ENCODE measurements at places on chromosomes 2 and 18. TPM values are rescaled to one million over a fixed set of nuclear protein-coding genes. Genes with fewer than 3 reads are reported as not detected.

GAD1 gene
- total RNA-seq: not detected

POTEJ gene
- not detected for total RNA-seq

HSBP1L1 gene
- 48.4 TPM for total RNA-seq

FBXO48 gene
- total RNA-seq: 2.6 TPM

IKZF2 gene
- total RNA-seq: 12.7 TPM

CDCA7 gene
- total RNA-seq: 17.1 TPM

UGT1A10 gene
- 54.2 TPM for total RNA-seq

FAM237A gene
- not detected for total RNA-seq

GREB1L gene
- total RNA-seq: 1.5 TPM

REG1B gene
- total RNA-seq: not detected

ICOS gene
- total RNA-seq: 0.60 TPM

DNA sequence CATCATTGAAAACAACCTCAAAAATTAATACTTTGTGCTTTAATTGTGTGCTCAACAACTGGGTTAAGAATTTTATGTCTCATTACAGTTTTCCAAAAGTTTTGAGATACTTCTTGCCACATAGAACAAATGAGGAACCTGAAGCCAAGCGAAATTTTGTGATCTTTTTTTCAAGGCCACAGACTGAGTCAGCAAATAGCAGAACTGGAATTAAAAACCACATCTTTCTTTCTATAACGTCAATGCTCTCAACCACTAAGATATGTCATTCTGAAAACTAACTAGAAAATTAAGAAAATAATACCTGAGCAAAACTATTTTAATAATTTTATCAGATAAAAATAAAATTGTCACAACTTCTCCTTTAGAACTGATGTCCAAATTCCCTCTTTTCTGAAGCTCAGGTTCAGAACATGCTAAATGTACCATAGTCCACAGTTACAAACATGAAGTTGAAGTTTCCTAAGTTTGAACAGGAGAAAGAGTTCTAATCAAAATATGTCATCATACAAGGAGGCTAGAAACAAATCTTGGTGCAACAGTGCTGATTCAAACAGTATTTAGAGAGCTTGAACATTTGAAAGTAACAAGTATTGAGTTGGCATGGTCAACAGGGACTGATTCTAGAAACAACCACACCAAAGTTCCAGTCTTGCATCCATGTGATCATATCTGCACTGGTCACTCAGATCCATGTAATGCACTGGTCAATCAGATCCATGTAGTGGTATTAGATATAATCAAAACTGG lies 27.6 kb upstream of the CALCRL start:
- DNase-seq: no peak

DNA sequence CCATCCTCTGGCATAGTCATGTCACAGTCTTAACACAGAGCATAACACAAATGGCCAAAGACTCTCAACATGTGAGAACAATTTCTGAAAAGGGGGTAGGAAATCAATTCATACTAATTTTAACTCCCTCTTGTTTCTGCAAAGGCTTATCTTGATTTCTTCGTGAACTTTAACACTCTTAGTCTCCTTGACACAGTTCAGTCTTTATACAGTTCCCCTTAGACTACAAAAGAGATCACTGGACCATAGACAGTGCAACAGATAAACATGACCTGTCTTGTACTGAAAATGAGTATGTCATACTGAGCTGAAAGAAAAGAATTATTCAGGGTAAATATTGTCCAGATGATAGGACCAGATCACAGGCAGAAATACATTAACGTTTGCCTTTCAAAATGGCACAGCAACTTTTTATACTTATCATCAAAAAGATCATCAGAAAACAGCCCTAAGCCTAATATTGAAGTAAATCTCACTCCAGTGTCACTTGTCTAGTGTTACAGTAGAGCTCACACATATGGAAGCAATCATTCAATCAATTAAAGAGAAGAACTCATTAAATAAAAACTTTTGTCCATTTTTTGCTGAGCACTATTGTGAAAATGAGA lies 56.4 kb upstream of the VRK2 start:
- DNase-seq: no peak

DNA sequence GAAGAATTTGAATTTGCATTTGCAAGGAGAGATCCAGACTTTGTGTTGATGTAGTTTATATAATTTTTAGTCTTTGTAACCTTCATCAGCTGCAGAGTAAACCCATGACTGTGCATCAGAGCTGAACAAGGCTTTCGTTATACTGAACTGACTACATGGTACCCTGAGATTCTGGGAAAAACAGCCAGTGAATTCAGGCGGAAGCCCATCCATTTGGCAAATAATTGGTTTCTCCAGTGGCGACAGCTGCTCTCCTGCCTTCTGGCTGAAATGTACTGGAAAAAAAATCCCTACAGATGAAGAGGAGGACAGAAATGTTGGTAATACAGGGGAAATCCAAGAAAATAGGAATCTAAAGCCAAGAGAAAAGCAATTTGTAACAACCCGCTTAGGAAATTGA lies 657.5 kb upstream of the CDH7 start:
- DNase-seq: no peak

DNA sequence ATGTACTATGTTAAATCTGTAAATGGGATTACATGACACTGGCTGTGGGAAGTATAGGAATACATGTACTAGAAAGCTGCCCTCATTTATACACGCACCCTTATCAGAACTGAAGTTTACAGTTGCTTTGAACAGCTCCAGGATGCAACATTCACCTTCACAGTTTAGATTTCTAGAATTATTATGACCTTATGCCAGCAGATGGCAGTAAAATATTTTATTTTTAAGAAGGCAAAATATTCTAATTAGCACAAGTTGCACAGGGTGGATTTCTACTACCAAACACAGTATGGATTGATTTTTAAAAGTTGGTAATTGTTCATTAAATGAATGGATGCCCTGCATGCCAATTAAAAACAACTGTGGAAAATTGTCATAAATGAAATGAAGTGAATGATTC lies 670.4 kb downstream of the KCNJ3 start:
- DNase-seq: no peak

GRCh38 chr2:156437272-156437930 lies 1.2 kb downstream of the GPD2 start:
- DNase-seq: peak; percentile 30

- DNase-seq: no peak
These were observed 143.6 kb downstream of the VAPA start for GRCh38 chr18:10057401-10057893.

- no peak for DNase-seq
These were observed 30.3 kb upstream of the ARHGEF4 start for GRCh38 chr2:130806370-130806769.

- no peak for DNase-seq
These were observed 16.2 kb downstream of the SS18 start for GRCh38 chr18:26074246-26074645.

- DNase-seq: no peak
These were observed 409.0 kb downstream of the SLC4A3 start for GRCh38 chr2:220036431-220036830.

DNA sequence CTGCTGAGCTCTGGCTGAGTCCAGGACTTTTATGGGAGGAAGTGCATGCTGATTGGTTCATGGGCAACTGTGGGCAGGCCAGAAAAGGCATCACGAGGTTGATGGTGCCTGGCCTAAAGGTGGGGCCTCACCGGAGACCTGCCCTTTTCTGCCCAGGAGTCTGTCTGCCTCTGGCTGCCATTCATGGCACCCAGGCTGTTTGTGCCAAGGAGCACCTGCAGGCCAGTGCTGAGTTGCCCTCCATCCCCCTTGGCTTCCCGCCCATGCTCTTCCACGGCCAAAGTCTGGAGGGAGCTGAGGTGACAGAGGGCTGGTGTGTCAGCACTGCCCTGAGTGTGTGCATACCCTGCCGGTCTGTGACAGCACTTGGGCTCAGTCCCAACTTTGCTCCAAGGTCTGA lies 123.2 kb downstream of the PTH2R start:
- DNase-seq: peak; percentile 12

GRCh38 chr2:108625186-108625827 lies 91.0 kb downstream of the LIMS1 start:
- no peak for DNase-seq

GRCh38 chr18:79559436-79559835 lies 120.2 kb upstream of the CTDP1 start:
- no peak for DNase-seq

DNA sequence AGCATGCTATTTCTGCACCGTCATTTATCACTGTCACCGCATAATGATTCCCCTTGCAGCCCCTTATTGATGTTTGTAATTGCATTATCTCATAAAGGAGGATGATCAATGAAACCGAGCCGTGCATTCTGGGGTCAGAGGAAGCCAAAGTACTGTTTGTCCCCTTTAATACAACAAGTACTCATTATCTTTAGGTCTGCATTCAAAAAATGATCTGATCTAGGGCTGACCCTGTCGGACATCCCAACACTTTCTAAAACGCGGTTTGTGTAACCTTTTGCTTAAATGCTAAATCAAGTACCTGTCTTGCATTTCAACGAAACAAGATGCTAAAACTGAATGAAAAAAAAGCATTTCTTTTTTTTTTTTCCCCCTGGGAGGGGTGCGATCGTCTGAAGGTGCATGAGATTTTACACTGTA lies 143.8 kb downstream of the MEIS1 start:
- no peak for DNase-seq

- no peak for DNase-seq
These were observed 119.0 kb downstream of the FEZ2 start for GRCh38 chr2:36478999-36479398.

GRCh38 chr18:23971666-23972230 lies 42.8 kb upstream of the TTC39C start:
- DNase-seq: no peak

DNA sequence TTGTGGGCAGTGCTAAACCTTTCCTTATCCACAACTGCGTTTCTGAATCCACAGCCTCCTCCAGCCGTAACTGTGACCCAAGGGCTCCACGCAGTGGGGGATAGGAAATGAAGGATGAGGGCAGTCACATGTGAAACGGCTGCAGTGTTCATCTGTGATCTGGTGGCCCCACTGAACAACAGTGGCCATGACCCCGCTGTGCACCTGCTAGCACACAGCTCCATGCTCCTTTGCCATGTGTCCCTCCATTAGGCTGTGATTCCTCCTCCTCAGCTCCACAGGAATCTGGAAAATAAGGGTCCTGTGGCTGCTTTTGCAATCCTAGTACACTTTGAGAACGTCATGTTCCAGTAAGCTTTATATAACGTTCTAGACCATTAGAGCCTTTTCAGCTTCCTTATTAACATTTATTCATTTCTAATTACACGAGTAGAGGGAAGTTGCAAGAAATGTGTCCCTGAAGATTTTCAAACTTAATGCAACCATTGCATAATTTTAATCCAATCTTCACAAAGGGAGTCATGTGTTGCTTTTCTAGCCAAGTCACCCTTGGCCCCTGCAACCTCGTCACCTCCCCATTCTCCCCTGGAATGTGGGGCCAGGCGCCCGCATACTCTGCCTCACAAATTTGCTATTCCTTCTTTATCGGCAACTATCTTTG lies 7.1 kb upstream of the NAPG start:
- DNase-seq: peak; percentile 27

- no peak for DNase-seq
These were observed 94.1 kb downstream of the ANKRD44 start for GRCh38 chr2:197216361-197216979.

GRCh38 chr2:201234663-201235135 lies 25.6 kb upstream of the CASP8 start:
- no peak for DNase-seq

DNA sequence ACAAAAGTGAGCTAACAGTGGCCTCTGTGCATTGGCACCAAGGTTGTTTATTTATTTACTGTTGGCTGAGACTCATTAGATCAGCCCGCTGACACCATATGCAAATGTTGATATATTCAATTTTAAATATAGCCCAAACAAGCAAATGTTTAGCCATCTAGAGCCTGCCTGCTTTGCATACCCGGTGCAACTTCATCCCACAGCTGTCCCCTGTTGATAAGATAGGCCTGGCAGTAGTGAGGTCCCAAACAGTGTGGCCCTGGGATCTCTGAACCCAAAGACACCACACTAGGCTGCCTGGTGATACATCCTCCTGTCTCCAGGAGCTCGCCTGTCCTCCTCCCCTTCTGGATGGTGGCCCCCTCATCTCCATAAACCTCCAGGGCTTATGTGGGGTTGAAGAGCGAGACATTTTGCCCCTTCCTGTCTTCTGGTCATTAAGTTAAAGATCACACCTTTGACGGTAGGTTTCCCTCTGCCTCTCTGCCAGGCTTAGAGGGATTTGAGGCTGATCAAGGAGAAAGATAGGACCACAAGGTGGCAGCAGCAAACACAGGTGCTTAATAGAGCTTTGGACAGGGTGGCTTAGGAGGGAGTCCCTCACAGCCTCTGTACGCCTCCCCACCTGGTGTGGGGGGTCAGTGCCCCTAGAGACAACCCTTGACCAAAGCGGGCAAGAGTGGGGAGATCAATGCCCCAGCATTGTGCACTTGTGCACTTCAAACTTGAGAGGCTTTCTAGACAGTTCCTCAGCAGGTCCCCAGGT lies 23.7 kb upstream of the MYO5B start:
- peak; percentile 56 for DNase-seq

All from transverse colon (tissue), 4 donors.